ENCODE measurements at places on chromosomes 5 and 9. TPM values are rescaled to one million over a fixed set of nuclear protein-coding genes. Genes with fewer than 3 reads are reported as not detected.

UGT3A2 gene
- not detected for total RNA-seq

PCDHA1 gene
- not detected for total RNA-seq

TMEM232 gene
- 0.94 TPM for total RNA-seq

RNF44 gene
- 288 TPM for total RNA-seq

PGM5 gene
- total RNA-seq = 0.40 TPM

TRIP13 gene
- 2.6 TPM for total RNA-seq

DPH7 gene
- 52.0 TPM for total RNA-seq

All from T-helper 17 cell (primary cell).